ENCODE measurements at places on chromosomes 6 and 20.

GRCh38 chr6:28167068-28167467 is 25.4 kb downstream of the ZKSCAN8 start:
- no peak overlapping the region for H3K27ac ChIP-seq
- no peaks in the 10 kb centered on the region for H3K4me1 ChIP-seq
- no peak for DNase-seq
- no peak overlapping the region for H3K4me3 ChIP-seq
- H3K27me3 ChIP-seq = no peaks in the 10 kb centered on the region

DNA sequence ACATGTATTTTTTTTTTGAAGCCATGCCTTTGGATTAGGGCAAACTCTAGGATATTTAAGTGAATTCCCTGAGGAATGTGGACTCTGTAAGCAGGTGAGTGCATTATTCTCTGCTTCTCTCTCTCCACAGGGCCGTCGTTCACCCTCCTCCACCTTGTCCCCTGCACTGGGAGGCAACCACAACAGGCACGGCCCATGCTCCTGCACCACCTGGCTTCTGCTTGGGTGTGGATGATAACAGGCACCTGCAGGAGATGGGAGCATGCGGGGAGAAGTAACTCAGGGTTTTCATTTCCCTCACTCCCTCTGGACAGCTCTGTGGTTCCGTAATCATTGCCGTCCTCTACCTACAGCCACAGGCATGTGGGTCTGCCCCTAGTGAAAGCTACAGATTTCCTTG is 43.4 kb downstream of the HLA-C start:
- DNase-seq = no peak
- H3K27me3 ChIP-seq = no peaks in the 10 kb centered on the region
- H3K4me1 ChIP-seq = no peaks in the 10 kb centered on the region
- H3K27ac ChIP-seq = no peak overlapping the region
- no peak overlapping the region for H3K4me3 ChIP-seq

GRCh38 chr6:158382491-158382890 is 70.2 kb downstream of the TULP4 start:
- no peak overlapping the region for H3K4me3 ChIP-seq
- H3K4me1 ChIP-seq = no peaks in the 10 kb centered on the region
- no peak overlapping the region for H3K27ac ChIP-seq
- DNase-seq = no peak
- no peaks in the 10 kb centered on the region for H3K27me3 ChIP-seq

- H3K4me3 ChIP-seq = no peak overlapping the region
- H3K36me3 ChIP-seq = no peaks in the 10 kb centered on the region
- H3K27me3 ChIP-seq = no peaks in the 10 kb centered on the region
- H3K4me1 ChIP-seq = no peaks in the 10 kb centered on the region
These were observed 280.5 kb downstream of the RNF144B start for GRCh38 chr6:18667612-18668011.

DNA sequence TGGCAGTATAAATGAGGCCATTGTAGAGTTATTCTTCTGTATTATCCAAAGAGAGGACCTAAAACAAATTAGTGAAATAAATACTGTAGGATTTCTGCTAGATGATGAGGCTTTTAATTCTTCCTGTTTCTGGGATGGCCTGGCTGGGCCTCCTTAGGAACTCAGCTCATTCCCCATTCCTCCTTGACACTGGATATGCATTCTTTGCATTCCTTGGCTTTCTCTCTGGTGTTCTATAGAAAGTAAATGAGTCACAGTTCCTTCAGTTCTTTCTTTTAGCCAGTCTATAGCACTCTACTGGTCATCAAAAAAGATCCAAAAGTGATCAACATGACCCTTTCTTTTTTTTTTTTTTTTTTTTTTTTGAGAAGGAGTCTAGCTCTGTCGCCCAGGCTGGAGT is 8.6 kb downstream of the OR10C1 start:
- no peak overlapping the region for H3K27ac ChIP-seq
- no peaks in the 10 kb centered on the region for H3K36me3 ChIP-seq
- peaks cover 24% of the 10 kb centered on the region for H3K27me3 ChIP-seq
- H3K4me1 ChIP-seq = no peaks in the 10 kb centered on the region
- no peak for DNase-seq
- H3K4me3 ChIP-seq = no peak overlapping the region

All from CD4-positive, alpha-beta T cell (primary cell).